ENCODE measurements at places on chromosomes 13 and 19. TPM values are rescaled to one million over a fixed set of nuclear protein-coding genes. Genes with fewer than 3 reads are reported as not detected.

DNA sequence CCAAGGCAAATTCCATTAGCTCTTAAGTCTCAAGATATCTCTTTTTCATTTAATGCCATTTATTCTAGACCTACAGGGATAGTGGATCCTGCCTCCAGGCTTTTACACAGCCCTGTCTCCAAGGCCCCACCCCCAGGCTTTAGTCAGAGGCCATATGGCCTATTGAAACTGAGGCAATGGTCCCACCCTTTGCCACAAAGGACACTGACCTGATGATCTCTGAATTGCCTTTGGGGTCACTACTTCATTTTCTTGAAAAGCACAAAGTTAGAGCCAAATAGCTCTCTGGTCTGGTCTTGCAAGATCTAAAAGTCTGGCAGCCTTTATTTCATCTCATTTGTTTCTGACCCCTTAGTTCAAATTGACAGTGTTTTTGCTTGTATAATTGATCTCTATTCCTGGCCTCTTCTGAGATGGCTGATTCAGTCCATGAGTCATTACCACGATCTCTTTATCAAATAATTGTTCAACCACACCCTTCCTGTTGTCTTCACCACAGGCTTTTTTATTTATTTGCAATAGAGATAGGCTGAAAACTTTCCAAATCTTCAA is 209.8 kb downstream of the FGF14 start:
- peak; percentile 32 for DNase-seq

The CPAMD8 gene
- total RNA-seq, result not detected

DNA sequence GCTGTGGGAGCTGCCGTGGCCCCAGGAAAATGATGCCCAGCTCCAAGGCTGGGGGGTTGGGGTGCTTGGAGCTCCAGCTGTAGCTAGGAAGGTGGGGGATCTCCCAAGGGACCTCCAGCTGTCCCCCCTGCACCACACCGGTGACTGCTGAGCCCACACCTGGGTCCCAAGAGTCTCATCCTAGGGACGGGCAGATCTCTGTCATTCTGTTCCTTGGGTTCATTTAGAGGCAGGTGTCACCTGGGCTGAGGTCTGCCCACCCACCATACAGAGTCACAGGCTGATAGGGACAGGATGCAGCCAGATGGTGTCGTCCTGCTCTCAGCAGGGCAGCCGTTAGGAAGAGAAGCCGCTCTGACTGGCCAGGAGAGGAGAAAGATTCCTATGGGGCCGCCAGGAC is 5.3 kb downstream of the F2RL3 start:
- DNase-seq, result no peak

- no peak for DNase-seq
Measured at GRCh38 chr13:31321457-31321856, 121.7 kb downstream of the B3GLCT start.

- no peak for DNase-seq
Measured at GRCh38 chr13:43434191-43434590, 352.6 kb downstream of the ENOX1 start.

DNA sequence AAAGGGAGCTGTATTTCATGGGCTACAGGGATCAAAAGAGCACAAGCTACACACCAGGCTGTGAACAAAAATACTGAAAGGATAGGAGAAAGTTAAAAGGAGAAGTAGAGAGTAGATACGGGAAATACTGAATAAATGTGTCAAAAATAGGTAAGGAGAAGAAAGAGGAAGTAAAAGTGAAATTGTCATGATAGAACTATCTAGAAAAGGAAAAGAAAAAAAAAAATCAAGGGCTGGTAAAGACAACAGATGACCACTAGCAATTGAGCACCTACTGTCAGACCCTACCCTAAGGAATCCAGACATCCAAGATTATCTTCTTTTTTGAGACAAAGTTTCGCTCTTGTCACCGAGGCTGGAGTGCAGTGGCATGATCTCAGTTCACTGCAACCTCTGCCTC is 4.8 kb downstream of the RUBCNL start:
- DNase-seq, result no peak

DNA sequence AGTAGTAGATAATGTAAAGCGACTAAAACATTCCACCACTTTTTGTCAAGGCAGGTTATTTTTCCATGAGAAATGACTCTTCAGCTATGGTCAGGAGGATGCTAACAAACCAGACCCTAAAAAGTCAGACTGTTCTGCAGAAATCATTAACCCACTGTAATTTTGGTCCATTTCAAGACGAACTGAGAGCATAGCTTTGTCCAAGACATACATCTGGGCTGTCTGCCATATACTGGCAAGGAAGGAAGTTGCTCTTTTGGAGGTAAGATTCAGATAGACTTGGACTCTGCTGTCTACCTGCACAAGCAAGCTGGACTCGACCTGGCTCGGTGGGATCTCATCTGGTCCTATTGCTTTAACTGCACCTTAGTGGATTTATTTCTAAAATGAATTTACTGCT is 207.8 kb downstream of the POSTN start:
- DNase-seq, result no peak

The USPL1 gene
- total RNA-seq, result 23.4 TPM

- DNase-seq, result no peak
Measured at GRCh38 chr13:23988546-23989122, 91.3 kb upstream of the C1QTNF9B start.

DNA sequence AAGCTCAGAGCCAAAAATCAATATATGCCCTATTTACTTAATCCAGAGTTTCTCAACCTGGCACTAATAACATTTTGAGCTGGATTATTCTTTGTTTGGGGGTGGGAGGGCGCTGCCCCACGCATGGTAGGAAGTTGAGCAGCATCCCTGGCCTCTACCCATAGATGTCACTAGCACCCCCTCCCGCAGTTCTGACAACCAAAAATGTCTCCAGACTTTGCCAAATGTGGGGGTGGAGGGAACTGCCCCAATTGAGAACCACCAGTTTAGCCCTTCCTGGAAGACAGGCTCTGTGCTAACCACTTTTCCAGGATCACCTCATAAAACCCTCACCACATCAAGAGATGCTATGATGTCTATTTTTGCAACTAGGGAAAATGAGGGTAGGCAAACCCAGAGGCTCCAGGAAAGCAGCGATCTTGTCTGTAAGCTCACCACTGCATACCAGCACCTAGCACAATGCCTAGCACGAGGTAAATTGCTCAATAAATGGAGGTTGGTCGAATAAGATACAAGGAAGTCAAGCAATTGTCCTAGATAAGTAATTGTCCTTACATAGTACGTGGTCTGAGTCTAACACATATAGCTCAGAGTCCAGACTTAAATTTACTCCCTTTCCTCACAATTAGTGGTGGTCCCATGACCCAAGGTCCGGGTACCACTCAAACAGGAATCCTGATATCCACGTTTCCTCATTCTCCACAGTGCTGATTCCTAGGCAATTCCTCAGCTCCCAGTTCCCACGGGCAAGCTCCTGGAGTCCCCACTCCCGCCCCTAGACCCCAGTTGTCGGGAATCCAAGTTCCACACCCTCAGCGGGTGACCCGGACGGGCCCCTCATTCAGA is 892 bp downstream of the TRIR start:
- peak; percentile 74 for DNase-seq

The PSG1 gene
- not detected for total RNA-seq

Measured in MG63 (cell line).